ENCODE measurements at places on chromosomes 16 and 17.

DNA sequence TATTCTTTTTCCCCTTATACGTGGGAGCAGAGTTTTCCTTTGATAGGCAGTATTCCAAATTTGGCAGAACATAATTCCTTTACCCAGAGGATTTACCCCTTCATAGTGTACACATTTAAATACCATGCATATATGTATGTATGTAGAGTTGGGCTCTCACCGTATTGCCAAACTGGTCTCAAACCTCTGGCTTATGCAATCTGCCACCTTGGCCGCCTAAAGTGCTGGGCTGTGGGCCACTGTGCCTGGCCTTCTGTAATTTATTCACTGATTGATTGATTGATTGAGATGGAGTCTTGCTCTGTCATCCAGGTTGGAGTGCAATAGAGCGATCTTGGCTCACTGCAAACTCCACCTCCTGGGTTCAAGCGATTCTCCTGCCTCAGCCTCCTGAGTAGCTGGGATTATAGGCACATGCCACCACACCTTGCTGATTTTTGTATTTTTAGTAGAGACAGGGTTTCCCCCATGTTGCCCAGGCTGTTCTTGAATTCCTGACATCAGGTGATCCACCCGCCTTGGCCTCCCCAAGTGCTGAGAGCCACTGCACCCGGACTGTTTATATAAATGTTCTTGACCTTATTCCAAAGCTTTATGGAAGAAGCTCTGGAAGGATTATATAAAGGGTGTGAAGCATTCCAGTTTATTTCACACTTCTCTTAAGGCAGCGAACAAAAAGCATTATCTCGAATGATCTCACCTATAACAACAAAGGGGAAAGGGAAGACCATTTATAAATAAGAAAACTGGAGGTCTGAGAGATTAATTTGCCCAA, 14.9 kb downstream of the GLG1 start:
- no peak for DNase-seq

- no peak for DNase-seq
These were observed 87.6 kb upstream of the CIBAR2 start for GRCh38 chr16:85199880-85200279.

GRCh38 chr17:7253082-7253481, 1.1 kb downstream of the ELP5 start:
- DNase-seq, result no peak

GRCh38 chr17:9670596-9670995, 25.3 kb downstream of the USP43 start:
- no peak for DNase-seq

DNA sequence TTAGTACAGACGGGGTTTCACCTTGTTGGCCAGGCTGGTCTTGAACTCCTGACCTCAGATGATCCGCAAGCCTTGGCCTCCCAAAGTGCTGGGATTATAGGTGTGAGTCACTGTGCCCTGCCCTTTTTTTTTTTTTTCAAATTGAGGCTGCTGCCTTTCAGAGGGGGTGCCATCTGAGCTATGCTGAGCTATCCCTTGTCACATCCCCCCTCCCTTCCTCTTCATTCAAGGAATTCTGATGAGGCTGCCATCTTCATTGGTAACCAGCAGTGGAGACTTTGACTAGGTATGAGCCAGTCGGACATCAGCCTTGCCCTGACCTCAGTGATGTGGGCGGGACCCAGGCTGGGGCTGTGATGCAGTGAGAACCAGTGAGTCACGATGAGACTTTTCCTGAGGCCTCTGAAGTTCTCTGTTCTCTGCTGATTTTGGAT, 24.4 kb upstream of the GPT2 start:
- DNase-seq, result no peak

DNA sequence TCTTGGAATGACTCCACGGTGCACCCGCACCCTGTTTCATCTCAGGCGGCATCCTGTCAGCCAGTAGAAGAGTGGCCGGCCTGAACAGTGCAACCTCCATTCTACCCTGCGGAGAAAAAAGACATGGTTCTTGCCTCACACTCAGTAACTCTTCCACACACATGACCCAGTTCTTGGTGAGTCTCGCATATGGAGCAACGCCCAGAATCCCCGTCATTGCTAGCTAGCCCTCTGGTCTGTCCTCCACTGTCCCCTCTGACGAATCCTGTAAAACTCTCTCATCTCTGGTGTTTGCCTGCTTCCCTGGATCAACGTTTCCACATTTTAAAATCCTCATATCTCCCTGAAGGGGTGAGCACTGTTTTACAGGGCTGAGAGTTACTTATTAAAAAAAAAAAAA, 4.2 kb upstream of the RDM1 start:
- no peak for DNase-seq

- peak; percentile 74 for DNase-seq
These were observed 863 bp downstream of the LIMD2 start for GRCh38 chr17:63698886-63699637.

- DNase-seq, result no peak
These were observed 20.4 kb downstream of the CA4 start for GRCh38 chr17:60169921-60170817.

- DNase-seq, result no peak
These were observed 3.5 kb downstream of the ATP2A3 start for GRCh38 chr17:3960764-3961163.

GRCh38 chr17:30808785-30809286, 15.7 kb downstream of the CRLF3 start:
- no peak for DNase-seq

GRCh38 chr16:68732042-68732680, 4.9 kb upstream of the CDH1 start:
- DNase-seq, result no peak

DNA sequence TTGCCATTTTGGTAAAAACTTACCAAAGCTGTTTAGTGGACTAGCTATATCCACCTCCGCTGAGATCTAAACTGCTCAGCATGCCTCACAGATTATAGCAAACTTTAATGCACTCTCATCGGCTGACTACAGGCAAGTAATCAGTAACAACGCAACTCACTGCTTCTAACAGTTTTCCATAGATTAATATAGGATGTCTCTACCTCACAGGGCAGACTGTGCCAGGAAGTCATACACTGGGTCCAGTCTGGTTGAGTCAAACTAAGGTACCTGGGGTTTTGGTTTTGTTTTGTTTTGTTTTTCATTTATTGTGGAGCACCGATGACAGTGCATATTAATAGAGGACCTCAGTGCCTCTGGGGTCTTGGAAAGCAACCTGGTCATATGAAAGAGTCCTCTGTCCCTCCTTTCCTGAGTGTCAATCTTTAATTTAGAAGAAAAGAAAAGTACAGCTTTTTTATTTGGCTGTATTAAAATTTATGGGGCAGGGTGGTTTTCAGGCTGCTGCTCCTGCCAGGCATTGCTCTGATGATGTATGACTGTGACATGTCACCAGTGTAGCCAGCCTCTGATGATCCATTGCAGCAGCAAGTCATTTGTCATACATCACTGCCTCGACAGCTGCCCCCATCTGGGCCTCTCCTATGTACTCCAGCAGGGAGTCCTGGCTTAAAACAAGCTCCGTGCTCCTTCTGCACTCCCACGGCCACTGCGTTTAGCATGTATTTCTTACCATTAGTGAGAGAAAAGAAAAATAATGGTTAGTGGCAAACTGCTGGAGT, 854.1 kb downstream of the KCNJ2 start:
- no peak for DNase-seq

GRCh38 chr17:28053044-28053670, 10.7 kb downstream of the NLK start:
- no peak for DNase-seq

GRCh38 chr17:35766903-35767510, 6.3 kb downstream of the C17orf50 start:
- peak; percentile 32 for DNase-seq

GRCh38 chr17:68292689-68293040, 1.4 kb downstream of the ARSG start:
- no peak for DNase-seq

DNA sequence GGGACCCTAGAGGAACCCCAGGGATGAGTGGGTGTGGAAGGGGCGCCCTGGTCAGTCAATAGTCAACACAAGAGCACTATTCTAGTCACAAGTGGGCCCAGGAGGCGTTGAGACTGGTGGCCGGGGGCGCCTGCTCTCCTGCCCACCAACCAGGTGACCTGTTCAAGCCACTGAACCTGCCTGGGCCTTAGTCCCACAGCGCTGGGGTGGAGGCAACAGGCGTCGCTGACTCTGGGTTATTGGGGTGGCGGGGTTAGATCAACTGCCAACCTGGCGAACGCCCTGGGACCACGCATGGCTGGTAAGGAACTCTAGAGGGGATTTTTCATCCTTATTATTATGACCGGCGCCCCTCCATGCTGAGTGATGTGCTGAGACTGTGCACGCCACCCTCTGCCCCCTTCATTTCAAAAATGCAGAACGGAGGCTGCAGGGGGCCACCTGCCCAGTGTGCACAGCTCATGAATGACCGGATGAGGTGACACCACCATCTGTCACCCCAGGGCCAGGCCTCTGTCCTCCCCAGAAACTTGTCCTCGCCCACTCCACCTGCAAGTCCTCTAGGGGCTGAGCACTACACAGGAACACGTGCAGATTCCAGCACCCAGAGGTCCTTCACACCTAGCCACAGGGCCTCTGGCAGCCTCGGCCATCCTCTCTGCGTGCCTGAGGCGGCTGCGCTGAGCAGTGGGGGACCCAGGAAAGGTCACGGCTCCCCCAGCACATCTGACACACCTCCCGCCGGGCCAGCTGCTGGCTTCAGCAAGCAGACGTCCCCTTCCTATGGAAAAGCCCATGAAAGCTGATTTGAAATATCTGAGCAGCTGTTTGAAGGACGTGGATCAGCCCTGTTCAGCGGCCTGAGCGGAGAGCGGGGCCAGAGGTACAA, 51.6 kb upstream of the DNAH17 start:
- DNase-seq, result no peak

- no peak for DNase-seq
These were observed 36.4 kb upstream of the CDC42EP4 start for GRCh38 chr17:73348018-73348828.

DNA sequence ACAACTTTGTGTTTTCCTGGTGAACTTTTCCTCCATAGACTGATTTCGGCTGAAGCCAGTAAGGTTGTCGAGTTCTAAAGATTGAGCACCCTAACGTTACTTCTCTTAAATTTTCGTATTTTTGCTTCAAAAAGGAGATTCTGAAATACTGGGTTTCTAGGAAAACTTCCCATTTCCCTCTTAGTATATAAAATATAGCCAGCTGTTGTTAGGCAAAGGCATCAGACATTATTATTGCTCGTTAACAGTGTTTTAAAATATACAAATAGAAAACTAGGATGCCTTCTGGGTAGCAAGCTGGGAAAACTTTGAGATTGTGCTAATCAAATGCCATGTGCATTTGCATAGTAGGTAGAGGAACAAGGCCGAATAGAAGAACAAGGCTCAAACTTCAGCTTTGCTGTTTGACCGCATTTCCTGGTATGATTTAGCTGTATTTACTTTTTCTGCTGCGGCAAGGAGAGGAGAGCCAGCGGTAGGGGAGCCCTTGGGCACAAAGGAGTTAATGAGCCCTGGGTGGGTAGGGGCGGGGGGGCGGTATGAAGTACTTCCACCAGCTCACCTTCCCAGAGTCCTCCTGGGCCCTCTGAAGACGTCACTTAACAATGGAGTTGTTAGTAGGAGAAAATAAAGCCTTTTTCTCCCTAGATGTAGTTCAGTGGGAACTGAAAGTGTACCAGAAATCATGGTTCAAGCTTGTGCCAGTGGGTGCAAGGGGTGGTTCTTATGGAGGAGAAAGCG, 151.9 kb downstream of the MSI2 start:
- DNase-seq, result no peak

DNA sequence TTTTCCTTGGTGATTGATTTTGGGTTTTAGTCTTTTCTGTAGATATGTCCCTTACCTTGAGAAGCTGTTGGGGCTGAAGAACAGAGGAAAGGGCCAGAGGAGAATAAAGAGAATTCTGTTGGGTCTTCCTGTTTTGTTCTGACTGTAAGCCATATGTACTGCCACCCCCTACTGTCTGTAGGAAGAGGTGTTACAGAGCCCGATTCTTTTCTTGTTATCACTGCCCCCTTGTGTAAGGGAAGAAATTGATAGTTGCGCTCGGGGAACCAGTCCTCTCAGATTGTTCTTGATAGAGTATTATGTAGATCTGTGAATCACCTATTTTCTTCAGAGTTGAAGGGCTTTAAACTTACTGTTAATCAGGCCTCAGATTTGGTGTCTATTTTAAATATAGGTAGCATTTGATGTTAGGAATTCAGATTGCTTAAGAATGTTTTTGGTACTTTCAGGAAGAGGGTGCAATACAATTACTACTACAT, 2.4 kb downstream of the TANC2 start:
- peak; percentile 12 for DNase-seq

GRCh38 chr16:78607465-78607864, 508.0 kb downstream of the WWOX start:
- DNase-seq, result no peak

- DNase-seq, result no peak
These were observed 1.2 kb upstream of the SRCIN1 start for GRCh38 chr17:38606646-38607611.

- DNase-seq, result no peak
These were observed 248.3 kb downstream of the KATNIP start for GRCh38 chr16:27798241-27798640.

- DNase-seq, result no peak
These were observed 7.3 kb downstream of the ARHGAP27 start for GRCh38 chr17:45425125-45425983.

DNA sequence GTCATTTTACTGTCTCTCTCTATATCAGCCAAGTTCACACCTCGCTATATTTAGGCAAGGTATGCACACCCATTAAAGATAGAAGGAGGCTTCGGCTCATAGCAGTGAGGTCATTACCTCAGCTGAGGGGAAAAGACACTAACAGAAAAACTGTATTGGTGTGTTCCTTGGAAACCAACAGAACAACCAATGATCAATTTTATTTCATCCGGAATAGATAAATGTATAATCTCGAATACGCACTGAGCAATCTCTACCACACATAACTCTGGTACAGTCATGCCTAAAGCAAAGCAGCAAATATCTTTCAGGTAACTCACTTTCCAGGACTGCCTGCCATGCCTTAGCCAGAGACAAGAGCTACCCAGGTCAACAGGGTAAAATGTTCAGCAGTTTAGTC, 109.9 kb upstream of the CORO6 start:
- no peak for DNase-seq
